Urinary bladder (tissue), 4 donors: ENCODE measurements at places on chromosomes 4 and X. TPM values are rescaled to one million over a fixed set of nuclear protein-coding genes. Genes with fewer than 3 reads are reported as not detected.
A peak's percentile ranks its signal among the peaks of the same experiment; 100 is the strongest.

The PDK3 gene
- 21.5 TPM for total RNA-seq

- DNase-seq = no peak
Observed at GRCh38 chrX:45830343-45830742, 629.7 kb upstream of the DIPK2B start.

DNA sequence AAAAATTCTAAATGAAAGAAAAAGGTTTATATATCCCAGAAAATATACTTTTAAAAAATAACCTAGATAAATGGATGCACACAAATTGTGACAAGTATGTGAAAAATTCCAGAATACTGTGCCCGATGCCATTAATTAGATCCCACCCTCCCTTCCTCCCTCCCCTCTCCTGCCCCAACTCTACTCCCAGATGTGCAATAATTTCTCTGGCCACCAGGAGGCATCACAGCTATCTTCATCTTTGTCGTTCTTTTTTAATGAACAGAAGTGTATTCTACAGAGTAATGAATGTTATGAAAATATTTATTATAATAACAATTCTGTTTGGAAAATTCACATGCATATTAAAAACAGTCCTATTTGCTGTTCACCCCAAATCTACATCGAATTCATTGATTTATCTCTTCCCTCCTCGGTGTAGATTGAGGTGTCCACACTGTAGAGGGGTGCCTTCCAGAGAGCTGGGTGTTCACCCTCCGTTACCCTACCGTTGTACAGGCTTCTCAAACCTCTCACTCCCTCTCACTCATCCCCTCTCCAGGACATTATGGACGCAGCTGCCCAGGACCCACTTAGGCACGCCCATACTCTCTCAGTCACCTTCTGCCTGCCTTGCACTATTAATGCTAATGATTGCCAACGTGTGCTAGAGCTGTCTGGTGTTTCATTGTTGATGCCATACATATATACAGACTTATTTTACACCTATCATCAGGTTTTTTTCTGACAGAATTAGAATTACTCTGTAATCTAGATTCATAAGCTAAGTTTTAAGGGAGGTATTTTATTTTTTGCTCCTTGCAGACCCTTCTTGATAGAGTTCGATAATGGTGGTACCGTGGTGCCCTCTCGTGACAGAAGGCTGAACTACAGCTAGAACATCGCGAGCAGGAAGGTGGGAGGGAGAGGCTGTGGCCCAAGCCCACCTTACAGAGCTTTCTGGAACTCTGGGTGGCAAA, 14.1 kb downstream of the RAB40AL start:
- no peak for DNase-seq

- no peak for DNase-seq
Observed at GRCh38 chrX:10033375-10034007, 66.3 kb downstream of the CLDN34 start.

DNA sequence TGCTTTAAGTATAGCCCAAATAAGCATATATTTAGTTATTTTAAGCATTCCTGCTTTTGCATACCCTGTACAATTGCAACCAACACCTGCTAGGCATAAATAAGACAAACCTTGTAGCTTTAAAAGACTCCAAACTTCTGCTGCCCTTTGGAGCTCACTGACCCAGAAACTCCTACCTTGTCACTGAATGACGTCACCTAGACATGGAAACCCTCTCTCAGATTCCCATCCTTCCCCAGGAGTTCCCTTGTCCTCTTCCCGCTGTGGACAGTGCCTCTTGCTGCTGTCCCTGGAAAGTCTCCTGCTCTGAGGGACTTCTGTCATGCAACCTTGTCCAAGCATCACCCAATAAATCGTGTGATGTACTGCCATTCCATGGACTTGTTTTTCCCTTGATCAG, 507.2 kb downstream of the GRXCR1 start:
- no peak for DNase-seq

GRCh38 chr4:136526517-136526916, 1005.8 kb downstream of the PCDH18 start:
- DNase-seq = no peak

The FAM184B gene
- 0.11 TPM for total RNA-seq

DNA sequence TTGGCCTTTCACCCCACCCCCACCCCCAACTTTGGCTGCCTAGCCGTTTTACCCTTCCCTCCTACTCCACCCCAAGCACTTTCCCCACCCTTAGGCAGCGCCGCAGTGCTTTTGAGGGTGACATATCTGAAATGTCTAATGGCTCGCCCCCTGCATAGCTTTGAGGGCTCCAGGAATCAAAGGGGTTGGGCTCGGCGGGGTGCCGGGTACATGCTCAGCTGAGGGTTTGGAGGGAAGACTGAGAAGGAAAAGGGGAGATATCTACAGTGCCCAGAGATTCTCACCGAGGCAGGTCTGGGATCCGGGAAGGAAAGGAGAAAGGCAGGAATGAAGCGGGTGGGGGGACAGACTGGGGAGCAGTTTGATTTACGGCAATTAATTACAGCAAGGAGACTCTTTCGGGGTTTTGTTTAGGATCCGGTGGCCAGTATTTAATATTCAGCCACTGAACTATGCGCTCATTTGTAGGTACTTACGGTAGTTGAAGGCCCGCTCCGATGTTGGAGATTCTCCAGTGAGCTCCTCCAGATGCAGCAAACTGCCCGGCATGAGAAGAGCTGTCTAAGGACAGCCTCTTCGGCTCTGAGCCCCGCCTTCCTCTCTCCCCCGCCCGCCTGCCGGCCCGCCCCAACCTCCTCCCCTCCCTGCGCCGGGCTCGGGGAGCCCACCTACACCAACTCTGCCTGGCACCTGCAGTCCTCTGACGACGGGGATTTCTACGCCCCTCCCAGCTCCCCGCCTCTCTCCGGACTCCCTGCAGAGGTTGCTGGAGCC, at the start of gene IGSF1:
TSS of gene IGSF1 (minus strand) at position 569 of the 774 bp plus-strand sequence. CDS start 2,632 bp downstream, outside the sequence.
- DNase-seq = peak; percentile 4

The C4orf50 gene
- 0.32 TPM for total RNA-seq

The POLR2B gene
- 154 TPM for total RNA-seq

DNA sequence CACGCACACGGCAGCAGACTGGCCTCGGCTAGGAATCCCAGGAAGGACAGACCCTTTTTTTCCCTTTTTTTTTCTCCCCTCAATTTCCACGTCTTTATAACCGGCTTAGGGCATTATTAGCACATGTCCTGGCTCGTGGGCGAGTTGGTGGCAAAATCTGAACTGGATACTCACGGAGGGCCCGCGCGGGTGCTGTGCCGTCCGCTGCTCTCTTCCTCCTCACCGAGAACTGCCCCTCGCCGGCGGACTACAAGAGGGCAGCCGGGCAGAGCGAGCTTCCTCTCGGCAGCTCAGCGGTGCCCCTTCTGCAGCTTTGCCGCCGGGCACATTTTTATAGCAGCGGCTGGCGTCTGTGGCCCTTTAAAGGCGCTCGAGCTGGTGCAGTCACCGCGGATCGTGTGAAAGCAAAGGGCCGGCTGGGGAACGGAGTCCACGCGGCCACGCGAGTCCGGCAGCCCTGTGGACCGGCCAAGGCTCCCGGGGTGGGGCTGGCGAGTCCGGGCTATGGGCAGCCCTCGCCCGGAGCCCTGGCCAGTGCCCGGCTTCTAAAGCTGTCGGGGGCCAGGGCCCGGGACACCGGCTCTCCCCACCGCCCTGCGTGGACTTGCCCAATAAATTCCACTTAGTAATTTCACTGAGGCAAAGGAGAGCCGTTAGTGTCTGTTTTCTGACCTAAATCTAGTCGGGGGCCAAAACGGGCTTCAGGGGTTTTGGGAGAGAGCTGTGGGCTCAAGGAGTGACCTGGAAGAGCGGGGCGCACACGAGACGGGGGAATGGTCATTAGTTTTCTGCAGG, 1.3 kb upstream of the CITED1 start:
- DNase-seq = peak; percentile 51

- DNase-seq = peak; percentile 10
Observed at GRCh38 chr4:31043382-31044062, 323.4 kb downstream of the PCDH7 start.

GRCh38 chr4:119026662-119027444, 108.8 kb upstream of the MYOZ2 start:
- no peak for DNase-seq

- no peak for DNase-seq
Observed at GRCh38 chrX:154355776-154356140, 18.7 kb downstream of the FLNA start.

GRCh38 chrX:31604629-31605221, 532.9 kb upstream of the FTHL17 start:
- DNase-seq = no peak

The SH3RF1 gene
- 11.1 TPM for total RNA-seq

GRCh38 chr4:52560844-52561280, 98.2 kb downstream of the USP46 start:
- DNase-seq = no peak

- no peak for DNase-seq
Observed at GRCh38 chr4:151887816-151888180, 127.0 kb upstream of the GATB start.

The COL4A6 gene
- total RNA-seq = 39.0 TPM

GRCh38 chr4:156976147-156976546, 4.5 kb upstream of the PDGFC start:
- no peak for DNase-seq

GRCh38 chr4:87118826-87119225, 101.6 kb downstream of the KLHL8 start:
- no peak for DNase-seq

GRCh38 chr4:80535551-80535950, 200.0 kb downstream of the CFAP299 start:
- no peak for DNase-seq

The MXRA5 gene
- 100 TPM for total RNA-seq

GRCh38 chr4:3822230-3822947, 56.2 kb downstream of the ADRA2C start:
- no peak for DNase-seq

DNA sequence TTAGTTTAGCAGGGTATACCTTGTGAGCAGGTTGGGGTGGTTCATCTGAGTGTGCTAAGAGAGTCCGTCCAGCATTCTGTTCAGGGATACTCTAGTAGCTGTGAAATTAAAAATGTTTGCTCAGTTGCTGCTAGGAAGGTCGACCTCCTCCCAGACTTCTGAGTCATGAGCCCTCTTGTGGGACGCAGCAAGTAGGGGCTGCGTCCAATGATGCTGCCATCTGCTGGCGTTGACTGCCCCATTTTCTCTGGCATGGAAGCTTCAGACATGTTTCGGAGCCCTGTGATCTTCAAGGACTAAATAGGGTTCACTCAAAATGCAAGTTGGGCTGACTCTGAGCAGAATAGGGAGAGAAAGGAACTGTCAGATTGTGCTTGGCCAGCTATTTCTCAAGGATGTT, 201.0 kb upstream of the ARSJ start:
- no peak for DNase-seq

GRCh38 chr4:156829201-156829873, 142.3 kb downstream of the PDGFC start:
- no peak for DNase-seq

GRCh38 chrX:97397371-97397770, 513.7 kb downstream of the RPA4 start:
- no peak for DNase-seq

- no peak for DNase-seq
Observed at GRCh38 chrX:136210243-136210642, 41.0 kb downstream of the MAP7D3 start.

DNA sequence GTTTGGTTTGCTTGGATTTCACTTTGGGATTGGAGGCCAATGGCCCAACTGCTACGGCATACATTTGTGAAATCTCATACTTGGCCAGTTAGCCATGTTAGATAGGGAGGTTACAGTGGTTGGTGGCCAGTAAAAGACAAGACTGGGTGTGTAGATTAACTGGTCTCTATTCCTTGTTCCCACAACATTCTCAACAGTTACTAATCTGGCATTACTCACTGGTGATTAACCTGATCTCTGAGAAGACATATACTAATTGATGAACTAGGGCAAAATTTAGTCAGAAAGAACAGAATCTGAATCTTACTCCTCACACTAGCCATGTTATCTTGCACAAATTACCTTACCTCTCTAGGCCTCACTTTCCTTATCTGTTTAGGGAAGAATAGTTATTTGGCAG, 33.4 kb downstream of the GATB start:
- no peak for DNase-seq

DNA sequence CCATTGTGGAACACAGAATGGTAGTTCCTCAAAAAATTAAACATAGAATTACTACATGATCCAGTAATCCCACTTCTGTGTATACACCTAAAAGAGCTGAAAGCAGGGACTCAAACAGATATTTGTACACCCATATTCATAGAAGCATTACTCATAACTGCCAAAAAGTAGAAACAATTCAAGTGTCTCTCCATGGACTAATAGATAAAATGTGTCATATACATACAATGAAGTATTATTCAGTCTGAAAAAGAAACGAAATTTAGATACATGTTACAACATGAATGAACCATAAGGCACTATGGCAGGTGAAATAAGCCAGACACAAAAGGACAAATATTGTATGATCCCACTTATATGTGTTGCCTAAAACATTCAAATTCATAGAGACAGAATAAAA, 145.1 kb downstream of the ANTXR2 start:
- DNase-seq = no peak

DNA sequence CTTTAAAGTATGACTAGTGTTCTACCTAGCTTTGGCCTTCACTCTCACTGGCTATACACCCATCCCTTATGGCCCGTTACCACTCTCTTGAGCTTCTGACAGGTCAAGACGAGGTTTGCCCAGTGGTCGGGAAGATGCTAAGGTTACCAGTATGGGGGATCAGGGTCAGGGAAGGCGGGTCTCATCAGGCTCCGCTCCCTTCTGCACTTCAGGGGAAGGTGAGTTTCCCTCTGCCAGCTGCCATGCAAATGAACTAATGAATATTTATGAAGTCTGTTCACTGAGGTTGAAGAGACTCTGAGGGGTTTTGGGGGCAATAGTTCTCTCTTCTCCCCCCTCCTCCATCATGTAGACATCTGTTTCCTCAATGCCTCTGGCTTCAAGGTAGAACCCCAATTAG, 6.6 kb downstream of the EFNB1 start:
- no peak for DNase-seq

The NKAP gene
- total RNA-seq = 11.5 TPM

The IRS4 gene
- total RNA-seq = 0.26 TPM

The TCEAL6 gene
- not detected for total RNA-seq

The XKRX gene
- 0.63 TPM for total RNA-seq

GRCh38 chr4:6378493-6379445, 93.6 kb downstream of the PPP2R2C start:
- no peak for DNase-seq

The NEXMIF gene
- total RNA-seq = 3.8 TPM

- DNase-seq = no peak
Observed at GRCh38 chr4:90064196-90064595, 63.0 kb upstream of the CCSER1 start.

DNA sequence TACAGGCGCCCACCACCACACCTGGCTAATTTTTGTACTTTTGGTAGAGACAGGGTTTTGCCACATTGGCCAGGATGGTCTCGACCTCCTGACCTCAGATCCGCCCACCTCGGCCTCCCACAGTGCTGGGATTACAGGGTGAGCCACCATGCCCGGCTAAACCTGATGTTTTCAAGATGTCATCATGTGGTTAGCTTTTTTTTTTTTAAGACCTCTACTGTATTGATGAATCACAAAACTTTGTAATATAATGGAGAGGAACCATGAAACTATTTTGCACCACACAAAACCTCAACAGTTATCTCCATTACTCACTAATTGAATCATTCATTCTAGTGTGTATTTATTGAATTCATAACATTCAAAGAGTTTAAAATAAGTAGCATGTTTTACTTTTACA, 94.7 kb upstream of the NEIL3 start:
- no peak for DNase-seq
